ENCODE measurements at places on chromosomes 6 and 20.

- no peak for DNase-seq
Observed at GRCh38 chr20:57135875-57136274, 130.6 kb downstream of the BMP7 start.

DNA sequence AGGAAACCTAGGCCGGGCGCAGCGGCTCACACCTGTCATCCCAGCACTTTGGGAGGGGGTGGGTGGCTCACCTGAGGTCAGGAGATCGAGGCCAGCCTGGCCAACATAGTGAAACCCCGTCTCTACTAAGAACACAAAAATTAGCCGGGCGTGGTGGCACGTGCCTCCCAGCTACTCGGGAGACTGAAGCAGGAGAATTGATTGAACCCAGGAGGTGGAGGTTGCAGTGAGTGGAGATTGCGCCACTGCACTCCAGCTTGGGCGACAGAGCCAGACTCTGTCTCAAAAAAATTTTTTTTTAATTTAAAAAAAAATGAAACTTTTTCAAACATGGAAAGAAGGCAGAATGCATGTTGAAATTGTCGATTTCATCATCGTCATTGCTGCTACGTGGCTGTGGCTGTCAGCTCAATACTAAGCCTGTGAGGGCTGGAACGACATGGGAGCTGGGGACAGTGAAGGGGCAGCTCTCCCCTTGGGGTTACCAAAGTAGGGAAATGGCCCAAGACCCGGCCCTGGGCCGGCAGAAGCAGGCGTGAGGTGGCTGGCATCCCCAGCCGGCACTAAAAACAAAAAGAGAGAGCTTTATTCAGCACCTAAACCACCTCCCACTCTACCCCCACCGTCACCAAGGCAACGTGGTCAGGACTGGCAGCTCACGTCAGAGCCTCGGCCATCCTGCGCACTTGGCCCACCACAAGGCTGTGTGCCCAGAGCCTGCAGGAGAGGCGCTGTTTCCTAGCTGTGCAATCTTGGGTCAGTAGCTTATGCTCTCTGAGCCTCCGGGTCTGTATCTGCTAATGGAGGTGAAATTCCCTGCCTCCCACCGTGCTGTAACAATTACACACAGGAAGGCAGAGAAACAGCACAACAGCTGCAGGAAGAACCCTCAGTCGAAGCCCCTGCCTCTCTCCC, 30.8 kb downstream of the AGPAT4 start:
- DNase-seq, result no peak

GRCh38 chr6:158911746-158912480, 88.1 kb downstream of the RSPH3 start:
- peak; percentile 70 for DNase-seq

DNA sequence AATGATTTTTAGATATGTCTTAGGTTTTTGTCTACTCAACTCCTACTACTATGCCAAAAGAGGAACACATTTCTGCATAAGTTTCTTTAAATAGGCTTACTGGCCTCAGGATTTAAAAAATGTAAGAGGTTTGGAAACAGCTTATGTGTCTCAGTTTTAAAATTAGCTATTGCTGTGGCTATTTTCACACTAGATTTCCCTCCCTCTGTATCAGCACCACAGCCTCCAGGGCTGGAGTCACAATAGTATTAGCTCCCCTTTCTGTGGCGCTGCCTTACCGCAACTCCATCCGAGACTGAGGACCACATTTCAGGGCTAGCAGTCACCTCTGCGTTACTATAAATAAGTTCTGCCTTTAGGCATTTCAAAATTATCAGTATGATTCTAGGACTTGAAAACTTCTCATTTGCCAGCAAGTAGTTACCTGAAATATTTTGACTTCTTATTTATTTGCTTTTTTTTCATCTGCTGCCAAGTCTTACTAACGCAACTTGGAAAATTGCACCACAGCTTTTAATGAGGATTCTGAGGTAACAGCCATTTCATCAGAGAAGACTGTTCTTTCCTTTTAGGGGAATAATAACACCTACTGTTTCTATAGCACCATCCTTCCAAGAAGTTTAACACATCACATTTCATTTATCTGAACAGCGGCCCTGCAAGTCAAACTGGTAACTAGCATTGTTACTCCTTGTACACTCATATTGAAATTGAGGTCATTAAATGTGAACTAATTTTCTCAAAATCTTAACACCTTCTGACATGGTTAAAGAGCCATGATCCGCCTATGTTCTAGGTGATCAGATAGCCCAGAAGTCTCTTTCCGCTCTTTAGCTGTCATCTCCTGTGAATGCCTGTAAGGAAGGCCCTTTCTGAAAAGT, 105.9 kb downstream of the GJA10 start:
- DNase-seq, result no peak

GRCh38 chr20:13648291-13649228, 9.8 kb upstream of the TASP1 start:
- no peak for DNase-seq

GRCh38 chr20:63915471-63915870, 20.5 kb downstream of the DNAJC5 start:
- DNase-seq, result no peak

- peak; percentile 79 for DNase-seq
Observed at GRCh38 chr6:2209226-2209809, 36.1 kb downstream of the GMDS start.

- DNase-seq, result no peak
Observed at GRCh38 chr20:6504826-6505225, 262.7 kb upstream of the BMP2 start.

DNA sequence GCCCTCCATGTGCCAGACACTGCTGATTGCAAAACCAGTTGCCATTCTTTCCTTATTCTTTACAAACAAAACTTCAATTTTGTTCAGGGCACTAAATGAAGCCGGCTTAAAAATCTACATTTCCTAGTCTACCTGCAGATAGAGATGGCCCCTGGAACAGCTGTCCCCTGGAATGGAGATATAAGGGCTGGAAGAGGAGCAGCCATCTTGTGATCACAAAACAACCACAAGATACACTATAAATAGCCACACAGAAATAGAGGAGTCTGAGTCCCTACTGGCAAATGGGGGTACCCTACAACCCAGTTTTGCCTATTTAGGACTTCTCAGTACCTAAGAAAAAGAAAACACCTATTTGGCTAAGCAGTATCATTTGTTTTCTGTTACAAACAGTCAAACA, 115.9 kb upstream of the BEND6 start:
- no peak for DNase-seq

- DNase-seq, result no peak
Observed at GRCh38 chr20:2133318-2134183, 31.9 kb downstream of the STK35 start.

DNA sequence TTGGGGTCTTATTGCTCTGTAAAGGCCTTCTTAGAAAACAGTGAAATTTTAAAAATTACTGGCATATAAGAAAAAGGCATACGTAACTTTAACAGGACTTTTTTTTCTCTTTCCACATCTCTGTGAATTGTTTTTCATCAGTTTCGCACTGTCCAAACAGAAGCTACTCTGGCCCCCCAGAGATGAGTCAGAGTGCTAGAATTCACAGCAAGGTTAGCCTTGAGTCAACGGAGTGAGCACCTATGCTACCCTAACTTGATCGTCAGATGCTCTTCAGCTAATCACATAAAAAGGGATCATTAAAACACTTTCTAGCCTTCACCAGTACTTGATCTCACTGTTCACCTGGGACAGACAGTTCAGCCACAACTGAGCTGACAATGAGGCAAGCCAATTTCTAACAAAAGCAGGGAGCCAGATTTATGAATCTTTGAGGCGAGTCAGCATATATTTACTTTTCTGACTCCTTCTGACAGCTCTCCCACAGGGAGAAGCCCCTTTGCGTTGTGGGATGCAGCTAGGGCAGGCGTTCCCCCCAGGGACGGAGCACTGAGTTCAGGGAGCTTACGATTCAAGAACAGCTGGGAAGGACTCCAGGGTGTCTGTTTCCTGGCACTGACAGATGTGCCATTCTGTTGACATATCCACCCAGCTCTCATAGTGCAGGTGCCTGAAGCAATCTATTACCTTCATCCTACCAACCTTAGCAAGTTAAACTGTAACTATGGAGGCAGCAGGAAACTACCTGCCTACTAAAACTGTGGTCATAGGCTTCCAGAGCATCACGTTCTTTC, 46.4 kb upstream of the SPDEF start:
- DNase-seq, result peak; percentile 76

GRCh38 chr20:38774167-38774566, 25.9 kb downstream of the ACTR5 start:
- no peak for DNase-seq

DNA sequence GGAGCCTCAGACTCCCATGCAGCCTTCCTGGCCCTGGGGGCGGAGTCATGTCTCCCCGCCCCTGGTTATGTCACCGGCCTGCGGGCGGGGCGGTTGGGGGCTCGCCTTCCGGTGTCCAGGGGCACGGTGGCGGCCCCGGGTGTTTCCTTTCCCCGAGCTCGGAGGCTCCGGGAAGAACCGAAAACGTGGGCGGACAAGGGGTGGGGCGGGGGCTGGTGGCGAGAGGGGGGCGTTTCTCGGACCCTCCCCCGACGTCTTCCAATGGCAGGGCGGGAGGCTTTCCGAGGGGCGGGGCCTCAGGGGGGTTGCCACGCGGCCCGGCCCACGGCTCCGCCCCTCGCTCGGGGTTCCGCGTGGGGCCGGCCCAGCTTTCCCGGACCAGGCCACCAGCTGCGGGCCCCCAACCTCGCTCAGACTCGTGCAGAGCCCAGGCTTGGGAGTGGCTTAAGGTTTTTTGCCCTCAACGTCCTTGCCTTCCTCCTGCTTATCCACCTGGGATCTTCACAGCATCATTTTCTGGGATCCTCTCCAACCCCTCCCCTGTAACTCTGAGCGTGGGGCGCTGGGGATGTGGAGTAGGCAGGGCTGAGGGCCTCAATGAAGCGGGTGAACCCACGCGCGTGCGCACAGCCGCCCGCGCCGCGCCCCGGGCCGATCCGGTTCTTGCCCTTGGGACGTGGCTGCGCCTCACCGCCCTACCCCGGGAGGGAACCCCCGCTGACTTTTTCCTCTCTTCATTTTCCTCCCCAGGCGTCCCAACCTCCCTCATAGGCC, 2.1 kb upstream of the NRN1 start:
- peak; percentile 96 for DNase-seq

DNA sequence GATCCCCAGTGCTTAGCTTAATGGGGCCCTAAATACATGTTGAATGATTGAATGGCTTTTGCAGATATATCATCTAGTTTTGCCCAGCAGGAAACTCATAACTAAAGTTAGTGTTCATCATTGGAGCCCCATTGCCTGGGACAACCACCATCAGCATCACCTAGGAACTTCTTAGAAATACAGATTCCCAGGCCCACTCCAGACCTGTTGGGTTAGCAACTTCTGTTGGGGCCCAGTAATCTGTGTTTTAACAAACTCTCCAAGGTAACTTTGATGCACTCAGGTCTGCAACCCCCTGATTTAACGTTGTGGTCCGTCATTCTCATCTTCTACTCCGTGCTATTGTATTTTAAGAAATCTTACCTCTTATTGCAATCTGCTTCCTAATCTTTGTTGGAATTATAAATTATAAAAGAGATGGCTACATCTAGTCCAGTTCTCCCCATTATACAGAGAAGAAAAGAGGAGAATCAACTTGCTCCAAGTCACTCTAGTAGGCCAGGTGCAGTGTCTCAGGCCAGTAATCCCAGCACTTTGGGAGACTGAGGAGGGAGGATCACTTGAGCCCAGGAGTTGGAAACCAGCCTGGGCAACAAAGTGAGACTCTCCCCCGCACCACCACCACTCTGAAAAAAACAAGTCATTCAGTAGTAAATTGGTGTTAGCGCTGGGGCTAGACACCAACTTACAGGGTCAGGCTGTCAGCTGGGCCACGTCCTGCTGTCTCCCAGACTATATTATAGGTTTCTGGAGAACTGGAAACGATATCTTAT, 13.7 kb downstream of the FOXP4 start:
- no peak for DNase-seq

Measured in NCI-H2081 (cell line).